ENCODE measurements at places on chromosomes 16 and 17.

DNA sequence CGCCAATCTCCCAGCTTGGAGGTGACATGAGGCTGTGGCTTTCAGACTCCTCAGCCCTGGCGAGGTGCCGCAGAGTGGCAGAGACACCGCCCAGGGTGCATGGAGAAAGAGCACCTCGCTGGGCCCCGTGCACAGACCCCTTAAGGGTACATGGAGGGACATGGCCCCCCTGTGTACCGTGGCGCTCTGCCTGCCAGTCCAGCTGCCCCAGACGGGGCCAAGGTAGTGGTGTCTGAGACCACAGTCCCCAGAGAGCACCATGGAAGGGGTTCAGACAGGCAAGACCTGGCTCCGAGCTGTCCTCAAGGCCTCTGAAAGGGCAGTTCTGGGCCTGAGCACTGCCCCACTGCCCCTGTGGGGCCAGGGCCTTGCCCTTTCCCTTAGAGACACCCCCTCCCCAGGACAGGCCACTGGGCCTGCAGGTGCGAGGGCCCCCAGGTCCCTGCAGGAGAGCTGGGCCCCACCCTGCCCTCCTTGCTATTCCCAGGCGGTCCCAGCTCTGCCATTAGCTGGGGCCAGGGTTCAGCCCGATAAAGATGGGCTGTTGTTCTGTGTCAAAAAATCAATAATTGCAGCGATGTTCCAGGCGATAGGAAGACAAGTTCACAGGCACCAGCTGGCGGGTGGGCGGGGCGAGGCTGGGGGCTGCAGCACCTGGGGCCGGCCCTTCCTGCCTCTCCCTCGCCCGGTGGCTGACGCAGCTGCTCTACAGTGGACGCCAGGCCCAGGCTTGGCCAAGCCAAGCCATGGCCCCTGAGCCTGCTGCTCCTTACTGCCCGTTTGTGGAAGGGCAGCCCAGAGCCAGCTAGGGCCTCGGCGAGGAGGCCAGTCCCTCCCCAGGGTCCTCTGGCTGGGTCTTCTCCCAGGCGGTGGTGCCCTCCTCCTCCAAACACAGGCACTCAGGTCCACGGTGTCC lies 51.7 kb downstream of the ZFPM1 start:
- no peak for DNase-seq

DNA sequence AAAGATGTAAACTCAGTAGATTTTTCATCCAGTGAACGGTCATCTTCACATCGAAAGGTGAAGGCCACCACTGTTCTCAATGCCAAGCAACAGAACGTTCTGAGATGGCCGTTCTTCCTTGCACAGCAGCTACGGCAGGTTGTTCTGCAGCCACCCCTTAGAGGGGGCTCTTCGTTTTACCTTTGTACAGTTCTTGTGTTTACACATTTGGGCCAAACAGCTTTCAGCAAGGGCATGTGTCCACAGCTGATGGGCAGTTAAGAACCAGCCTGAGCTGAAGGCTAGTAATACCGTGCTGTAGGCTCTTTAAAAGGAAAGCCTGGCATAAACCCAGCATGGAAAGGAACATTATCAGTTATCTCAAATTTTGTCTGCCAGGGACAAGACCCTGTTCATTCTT lies 15.9 kb downstream of the PLD6 start:
- no peak for DNase-seq

DNA sequence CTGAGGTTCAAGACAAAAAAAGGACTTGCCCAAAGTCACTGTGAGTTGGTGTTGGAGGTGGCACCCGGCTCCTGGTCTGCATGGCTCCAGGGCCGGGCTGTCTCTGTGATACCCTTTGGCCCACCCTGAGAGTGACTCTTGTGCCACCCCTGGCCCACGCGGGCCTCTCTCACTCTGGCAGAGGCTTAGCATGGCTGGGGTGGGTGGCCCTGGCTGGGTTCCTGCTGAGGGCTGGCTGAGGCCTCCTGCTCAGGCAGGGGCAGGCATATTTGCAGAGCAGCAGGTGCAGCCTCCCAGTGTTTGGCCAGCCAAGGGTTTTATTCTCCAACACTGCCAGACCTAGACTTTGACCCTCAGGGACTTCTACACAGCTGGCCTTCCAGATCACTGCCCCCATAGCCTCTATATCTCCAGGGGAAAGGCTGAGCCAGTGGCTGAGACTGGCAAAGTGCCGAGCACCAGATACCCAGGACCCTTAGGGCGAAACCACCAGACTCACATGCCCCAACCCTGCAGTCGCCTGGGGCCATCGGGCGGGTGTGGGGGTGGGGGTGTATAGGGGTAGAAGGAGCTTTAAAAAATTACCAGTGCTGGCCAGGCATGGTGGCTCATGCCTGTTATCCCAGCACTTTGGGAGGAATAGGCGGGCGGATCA lies 21.5 kb upstream of the ADGRG1 start:
- no peak for DNase-seq

DNA sequence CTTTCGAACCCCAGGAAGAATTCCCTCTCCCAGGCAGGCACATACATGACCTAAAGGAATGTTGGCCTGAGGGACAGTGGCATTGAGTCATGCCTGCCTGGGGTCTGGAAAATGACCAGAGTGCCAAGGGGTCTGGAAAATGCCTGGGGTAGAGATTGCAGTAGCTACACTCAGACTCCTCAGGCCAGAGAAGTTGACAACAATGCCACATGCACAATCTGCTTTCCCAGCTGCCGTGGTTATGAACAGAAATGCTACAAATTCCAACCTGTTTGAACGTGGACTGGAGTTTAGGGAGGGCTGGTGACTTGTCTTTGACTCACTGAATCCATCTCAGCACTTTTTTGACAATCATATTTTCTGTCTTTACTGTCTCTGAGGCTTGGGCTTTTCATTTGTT lies 250.0 kb downstream of the ABCC12 start:
- no peak for DNase-seq

DNA sequence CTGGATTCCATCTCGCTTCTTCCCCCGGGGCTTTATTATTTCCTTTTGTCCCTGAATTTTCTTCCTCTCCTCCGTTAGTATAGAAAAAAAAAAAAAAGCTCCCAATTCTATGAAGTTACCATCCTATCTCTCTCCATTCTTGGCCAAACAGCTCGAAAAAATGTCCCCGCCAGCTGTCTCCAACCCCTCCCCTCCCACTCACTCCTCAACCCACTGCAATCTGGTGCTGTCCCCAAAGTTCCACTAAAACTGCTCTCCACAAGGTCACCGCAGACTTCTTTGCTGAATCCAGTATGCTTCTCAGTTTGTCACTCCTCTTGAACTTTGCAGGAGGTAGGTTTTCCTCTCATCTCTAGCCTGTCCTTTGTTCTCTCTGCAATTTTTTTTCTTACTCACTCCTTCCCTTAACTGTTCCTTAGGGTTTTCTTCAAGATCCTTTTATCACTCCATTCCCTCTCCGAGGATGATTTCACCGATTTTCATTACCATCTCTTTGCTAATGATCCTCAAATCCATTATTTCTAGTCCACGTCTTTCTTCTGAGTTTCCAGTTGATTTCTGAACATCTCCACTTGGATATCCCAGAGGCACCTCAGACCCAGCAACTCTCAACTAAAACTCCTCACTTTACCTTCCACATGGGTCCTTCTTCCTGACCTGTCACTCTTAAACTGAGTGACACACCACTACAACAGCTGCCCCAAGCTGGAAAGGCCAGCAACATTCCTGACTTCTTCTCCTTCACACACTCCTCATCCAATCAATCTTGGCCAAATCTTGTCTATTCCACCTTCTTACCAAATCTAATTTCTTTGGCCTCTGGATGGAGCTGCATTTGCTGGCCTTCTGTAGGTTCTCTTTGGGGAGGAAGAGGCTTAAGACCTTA lies 1.5 kb upstream of the SUMO2 start:
- DNase-seq: no peak

- DNase-seq: peak; percentile 27
Observed at GRCh38 chr16:67719778-67720144, 645 bp upstream of the GFOD2 start.

DNA sequence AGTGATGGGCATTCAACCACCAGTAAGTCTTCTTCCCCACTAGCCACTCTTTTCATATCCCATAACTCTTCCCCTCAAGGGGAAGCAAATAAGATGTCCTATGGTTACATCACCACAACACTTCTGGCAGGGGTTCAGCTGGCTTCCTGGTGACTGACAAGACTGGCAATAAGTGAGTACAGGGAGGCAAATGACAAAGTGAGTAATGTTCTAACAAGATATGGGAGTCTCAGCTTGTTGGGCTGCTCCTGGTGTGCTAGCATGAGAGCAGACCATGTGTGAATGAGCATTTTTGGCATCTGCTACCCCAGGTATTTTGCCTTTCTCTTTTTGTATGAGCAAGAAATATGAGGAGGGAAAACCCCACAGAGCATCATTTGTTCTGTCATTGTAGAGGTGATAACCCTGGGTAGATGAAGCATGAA lies 9.9 kb downstream of the TMIGD1 start:
- DNase-seq: no peak

GRCh38 chr17:75695141-75695829 lies 26.0 kb upstream of the ITGB4 start:
- DNase-seq: no peak

GRCh38 chr17:42409523-42410318 lies 13.3 kb downstream of the CAVIN1 start:
- peak; percentile 38 for DNase-seq

- DNase-seq: no peak
Observed at GRCh38 chr17:31595076-31595475, 203.6 kb downstream of the RAB11FIP4 start.

GRCh38 chr17:40349895-40350688 lies 14.4 kb downstream of the GJD3 start:
- no peak for DNase-seq

GRCh38 chr17:69060822-69061221 lies at the start of gene ABCA9:
TSS of gene ABCA9 (minus strand) at chr17:69060927. CDS start at chr17:69051126, 9,801 bp downstream.
- peak; percentile 83 for DNase-seq

GRCh38 chr17:8941520-8941919 lies 24.0 kb downstream of the PIK3R5 start:
- no peak for DNase-seq

DNA sequence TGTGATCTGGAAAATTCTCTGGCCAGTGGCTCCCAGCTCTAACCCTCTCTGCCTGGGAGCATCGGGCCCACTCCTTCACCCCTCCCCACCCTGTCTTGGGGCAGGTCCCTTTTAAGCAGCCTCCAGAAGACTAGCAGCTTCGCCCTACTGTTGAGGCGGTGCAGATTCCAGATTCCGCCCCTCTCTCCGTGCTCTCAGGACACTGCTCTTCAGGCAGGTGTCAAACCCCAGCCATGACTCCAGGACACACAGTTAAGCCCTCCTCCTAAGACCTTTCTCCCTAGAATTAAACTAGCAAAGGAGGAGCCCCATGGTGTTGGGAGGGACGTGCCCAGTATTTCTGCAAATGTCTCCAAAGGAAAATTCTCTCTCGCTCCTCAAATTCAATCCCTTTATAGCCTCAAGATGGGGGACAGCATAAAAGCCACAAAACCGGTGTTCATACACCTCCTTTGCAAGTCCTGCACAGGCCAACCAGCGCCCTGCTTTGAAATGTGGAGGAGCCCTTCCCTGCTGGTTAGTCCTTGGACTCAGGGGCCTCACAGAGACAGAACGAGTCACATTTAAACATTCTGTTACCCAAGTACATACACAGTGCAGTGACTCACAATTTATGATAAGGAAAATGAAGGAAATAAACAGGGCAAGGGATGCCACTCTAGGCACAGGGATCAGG lies 7.2 kb downstream of the LPO start:
- no peak for DNase-seq

- DNase-seq: no peak
Observed at GRCh38 chr17:50283246-50283645, 9.0 kb downstream of the TMEM92 start.

GRCh38 chr17:2745317-2746037 lies 4.0 kb downstream of the CCDC92B start:
- DNase-seq: no peak

GRCh38 chr17:33375103-33375502 lies 82.0 kb upstream of the ASIC2 start:
- no peak for DNase-seq

DNA sequence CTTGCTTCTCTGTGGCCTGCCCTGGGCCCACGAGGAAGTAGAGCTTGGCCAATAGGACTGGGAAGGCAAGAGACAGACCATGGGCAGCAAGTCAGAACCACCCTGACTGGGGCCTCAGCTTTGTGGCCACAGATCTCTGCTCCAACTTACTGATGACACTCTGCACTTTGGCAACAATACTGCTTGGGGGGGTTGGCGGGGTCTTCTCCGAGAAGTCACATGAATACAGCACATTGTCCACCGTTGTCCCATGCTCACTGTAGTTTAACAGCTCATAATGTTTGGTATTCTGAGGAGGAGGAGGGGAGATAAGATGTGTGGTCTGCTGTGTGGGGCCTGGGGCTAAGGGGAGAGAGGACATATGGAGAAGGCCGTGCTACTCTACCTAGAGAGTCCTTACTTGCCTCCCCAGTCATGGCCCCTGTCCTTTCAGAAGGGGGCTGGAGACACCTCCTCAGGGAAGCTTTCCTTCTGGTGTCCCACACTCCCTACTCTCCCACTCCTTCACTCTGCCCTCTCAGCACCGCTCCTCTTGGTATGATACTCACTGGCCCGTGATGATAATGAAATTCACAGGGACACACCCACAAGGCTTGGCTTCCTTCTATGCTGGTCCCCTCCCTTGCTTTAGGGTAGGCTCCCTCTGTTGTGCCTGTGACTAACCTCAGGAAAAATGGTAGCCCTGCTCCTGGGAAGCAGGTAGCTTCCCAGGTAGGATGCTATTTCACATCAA lies 4.0 kb upstream of the DHRS13 start:
- DNase-seq: no peak

- DNase-seq: no peak
Observed at GRCh38 chr16:89670496-89671431, 13.1 kb downstream of the SPATA33 start.

GRCh38 chr16:86642087-86642486 lies 63.7 kb downstream of the FOXL1 start:
- no peak for DNase-seq

DNA sequence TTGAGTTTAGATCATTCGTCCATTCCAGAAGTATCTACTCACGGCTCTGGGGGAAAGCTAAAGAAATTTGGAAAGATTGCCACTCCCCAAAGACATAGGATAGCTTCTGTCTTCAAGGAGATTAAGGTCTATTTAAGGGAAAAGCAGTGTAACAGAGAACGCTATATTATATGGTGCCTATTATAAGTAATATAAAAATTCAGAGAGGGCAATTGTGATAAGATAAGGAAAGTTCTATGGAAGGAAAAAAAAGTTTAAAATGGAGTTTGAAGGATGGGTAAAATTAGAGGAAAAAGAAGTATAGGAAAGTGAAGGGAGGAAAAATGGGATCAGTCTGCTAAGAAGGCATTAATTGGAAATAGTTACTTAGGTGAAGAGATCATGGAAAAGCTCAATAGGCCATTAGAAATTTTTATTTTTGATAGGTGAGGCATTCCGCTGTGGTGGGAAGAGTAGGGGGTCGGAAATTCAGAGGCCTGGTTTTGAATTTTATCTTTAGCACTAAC lies 690 bp upstream of the CDC27 start:
- DNase-seq: no peak

Data from kidney glomerular epithelial cell (primary cell).